ENCODE measurements at places on chromosomes 12 and 14.

GRCh38 chr12:65420941-65421340 is 142.5 kb downstream of the MSRB3 start:
- no peak for DNase-seq

- DNase-seq = no peak
Measured at GRCh38 chr12:16475521-16475920, 128.1 kb downstream of the MGST1 start.

DNA sequence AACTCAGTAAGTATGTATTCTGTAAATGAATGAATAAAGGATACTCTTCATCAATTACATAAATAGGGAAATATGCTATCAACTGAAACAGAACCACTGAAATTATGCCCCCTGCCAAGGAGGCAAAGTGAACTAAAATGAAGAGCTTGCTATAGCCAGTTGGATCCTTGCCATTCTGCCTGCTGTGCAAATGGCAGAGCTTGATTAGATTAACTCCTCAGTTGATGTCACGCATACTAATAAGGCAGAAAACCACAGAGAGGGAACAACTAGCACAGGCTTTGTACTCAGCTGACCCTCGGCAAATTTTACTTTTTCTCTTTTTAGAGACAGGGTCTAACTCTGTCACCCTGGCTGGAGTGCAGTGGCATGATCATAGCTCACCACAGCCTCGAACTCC is 36.7 kb upstream of the FERMT2 start:
- no peak for DNase-seq

DNA sequence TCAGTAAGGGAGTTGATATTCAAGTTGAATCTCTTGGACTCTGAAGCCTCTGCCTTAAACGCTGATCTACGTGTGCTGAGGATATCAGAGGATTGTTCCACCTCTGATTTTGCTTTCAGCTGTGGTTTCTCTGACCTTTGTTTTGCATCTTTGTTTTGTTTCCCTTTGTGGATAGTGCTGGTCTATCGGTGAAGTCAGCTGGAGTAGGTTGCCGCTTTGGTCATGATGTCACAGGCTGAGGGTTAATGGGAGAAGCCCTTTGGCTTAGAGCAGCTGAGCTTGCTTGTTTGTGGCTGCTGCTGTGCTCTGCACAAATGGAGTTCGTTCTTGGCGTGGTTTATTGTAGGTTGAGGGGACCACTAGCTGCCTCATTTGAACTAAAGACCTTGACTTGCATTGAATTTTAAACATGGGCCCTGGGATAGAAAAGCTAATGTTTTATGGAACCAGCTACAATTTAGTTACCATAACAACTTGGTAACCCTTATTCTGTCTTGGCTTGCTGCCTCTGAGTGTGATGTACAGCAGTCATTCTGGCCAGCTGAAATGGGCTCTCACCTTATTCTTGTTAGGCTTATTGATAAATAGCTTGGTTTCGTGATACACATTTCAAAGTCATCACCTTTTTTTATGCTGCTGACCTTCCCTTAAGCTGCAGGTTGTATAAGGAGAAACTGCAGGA is 284.5 kb upstream of the E2F7 start:
- no peak for DNase-seq

DNA sequence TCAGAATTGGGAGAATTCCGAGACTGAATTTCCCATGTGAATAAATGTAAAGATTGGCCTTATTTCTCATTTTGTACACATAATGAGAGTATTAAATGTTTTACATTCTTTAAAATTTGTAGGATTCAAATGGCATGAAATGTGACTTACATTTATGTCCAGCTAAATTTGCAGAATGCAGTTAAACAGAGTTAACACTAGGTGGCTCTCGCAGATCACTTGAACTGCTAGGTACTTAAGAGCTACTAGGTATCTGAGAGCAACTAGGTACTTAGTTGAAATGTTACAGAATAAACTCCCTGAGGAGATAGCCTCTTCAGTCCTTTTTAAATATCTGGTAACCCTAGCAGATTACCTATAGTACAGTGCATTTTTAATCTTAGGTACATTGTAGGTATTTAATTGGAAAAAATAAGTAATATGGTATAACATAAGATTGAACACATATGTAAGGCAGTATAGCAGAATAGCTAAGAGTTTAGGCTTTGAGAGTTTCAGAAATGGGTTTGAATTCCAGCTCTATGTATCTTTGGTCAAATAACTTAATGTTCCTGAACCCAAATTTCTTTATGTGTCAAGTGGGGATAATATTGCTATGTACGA is 73.8 kb downstream of the KIAA0586 start:
- DNase-seq = peak; percentile 56

DNA sequence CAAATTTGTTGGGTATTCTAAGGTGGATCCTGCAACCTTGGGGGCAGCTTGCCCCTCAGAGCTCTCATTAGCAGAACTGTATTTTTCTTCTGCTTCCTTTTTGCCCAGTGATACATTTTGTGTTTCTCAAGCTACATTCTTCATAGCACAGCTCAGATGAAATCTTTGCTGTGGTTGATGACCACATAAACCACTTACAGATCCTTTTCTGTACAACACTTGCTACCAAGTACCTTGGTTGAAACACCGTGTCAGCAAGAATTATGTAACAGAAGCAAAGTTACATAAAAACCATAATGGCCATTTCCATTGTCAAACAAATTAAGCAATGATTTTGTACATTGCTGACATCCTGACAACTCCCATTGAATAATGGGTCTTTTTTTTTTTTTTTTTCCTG is 9.7 kb upstream of the PLBD1 start:
- no peak for DNase-seq

GRCh38 chr14:72480464-72481243 is 413.2 kb downstream of the DPF3 start:
- DNase-seq = no peak

GRCh38 chr14:104581521-104581920 is 2.0 kb downstream of the C14orf180 start:
- DNase-seq = no peak

GRCh38 chr12:18723752-18724151 is 14.1 kb downstream of the PLCZ1 start:
- DNase-seq = peak; percentile 81

DNA sequence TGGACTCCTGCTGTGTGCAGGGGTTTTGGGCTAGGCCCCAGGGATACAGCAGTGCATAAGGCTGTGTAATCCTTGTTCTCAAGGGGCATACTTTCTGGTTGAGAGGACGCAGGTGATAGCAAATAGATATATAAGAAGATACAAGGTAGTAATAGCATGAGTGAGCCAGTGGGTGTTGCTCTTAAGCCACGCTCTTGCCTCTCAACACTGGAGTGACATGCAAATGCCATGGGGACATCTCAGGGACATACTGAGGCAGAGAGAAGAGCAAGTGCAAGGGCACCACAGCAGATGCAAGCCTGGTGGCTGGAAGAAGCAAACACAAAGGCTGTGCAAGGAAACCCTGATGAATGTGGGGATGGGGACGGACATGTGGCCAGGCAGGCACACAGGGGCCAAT is 223.3 kb downstream of the CHST11 start:
- no peak for DNase-seq

- DNase-seq = no peak
Measured at GRCh38 chr14:54674046-54674741, 107.3 kb downstream of the SAMD4A start.

GRCh38 chr14:52391881-52392615 is 77.9 kb downstream of the PTGER2 start:
- peak; percentile 55 for DNase-seq

DNA sequence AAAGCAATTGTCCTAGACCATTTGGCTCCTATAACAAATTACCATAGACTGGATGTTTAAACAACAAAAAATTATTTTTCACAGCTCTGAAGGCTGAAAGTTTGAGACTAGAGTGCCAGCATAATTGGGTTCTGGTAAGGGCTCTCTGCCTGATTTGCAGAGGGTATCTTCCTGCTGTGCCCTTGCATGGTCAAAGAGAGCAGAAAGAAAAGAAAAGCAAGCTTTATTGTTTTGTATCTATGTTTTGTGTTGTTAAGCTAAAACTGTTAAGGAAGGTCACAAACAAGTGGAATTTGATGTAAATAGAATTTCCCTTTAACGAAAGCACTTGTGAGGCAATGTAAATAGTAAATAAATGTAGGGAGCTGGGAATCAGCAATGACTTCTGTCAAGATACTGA is 1031.0 kb upstream of the ATXN7L3B start:
- no peak for DNase-seq

GRCh38 chr14:89524412-89524811 is 107.4 kb upstream of the FOXN3 start:
- DNase-seq = no peak

DNA sequence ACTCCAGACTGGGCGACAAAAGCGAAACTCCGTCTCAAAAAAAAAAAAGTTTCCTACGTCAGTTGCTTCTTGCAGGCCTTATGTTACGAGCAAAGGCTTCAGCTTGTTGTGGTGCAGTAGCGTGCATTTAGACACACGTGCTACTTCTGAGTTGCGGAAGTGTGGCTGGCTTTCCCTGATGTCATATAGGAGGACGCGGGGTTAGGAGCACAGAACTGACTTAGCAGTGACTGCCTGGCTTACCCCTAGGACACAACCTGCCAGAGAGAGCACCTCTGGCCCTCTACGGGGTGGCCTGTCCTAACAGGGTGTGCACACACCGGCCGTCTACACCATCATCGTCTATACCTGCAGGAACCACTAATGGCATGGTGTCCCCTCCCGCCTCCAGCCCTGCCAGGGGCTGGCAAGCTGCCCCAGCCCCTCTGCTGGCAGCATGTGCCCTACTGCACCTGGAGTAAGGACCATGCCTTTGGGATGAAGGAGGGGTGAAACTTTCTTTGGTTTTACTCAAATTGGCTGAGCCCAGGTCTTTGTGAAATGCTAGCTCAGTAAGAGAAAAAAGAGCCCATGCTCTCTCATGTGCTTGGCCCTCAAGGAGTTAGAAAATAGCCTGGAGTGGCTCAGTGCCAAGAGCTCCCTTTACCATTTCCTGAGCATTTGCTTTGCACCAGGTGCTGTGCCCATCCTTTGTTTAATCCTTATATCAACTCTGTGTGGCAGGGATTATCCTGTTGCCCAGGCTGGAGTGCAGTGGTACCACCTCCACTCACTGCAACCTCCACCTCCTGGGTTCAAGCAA is 1.7 kb upstream of the GPR68 start:
- no peak for DNase-seq

- no peak for DNase-seq
Measured at GRCh38 chr12:13090054-13090453, 13.4 kb downstream of the GSG1 start.

GRCh38 chr12:48118284-48118871 is 786 bp upstream of the PFKM start:
- no peak for DNase-seq

DNA sequence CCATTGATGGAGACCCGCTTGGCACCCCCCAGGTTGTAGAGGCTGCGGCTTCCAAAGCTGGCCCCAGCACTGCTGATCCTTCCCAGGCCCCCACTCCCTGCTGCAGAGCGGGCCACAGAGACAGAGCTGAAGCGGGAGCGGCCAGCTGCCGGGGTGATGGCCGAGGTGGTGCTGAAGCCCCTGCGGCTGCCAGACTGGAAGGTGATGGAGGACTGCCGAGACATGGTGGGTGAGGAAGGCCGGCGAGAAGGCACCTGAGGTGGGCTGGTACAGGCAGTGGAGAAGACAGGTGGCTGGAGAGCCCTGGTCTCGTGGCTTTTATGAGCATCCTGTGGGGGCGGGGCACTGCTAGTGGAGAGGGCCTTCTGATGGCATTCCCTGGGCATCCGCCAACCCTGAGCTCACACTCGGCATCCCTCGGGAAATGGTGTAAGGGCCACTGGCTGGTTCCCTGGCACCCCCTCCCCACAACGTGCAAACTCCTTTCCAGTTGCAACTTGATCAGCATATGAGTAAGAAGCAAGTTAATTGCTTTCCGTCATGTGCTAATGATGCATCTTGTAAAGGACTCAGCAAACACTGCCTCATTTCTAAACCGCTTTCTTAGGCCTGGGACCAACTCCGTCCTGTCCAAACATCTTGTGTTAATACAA is at the start of gene KRT75:
TSS of gene KRT75 (minus strand) at position 291 of the 653 bp plus-strand sequence. CDS start at position 224, 67 bp downstream.
- no peak for DNase-seq

GRCh38 chr12:108832208-108832607 is 25.2 kb downstream of the SSH1 start:
- no peak for DNase-seq

DNA sequence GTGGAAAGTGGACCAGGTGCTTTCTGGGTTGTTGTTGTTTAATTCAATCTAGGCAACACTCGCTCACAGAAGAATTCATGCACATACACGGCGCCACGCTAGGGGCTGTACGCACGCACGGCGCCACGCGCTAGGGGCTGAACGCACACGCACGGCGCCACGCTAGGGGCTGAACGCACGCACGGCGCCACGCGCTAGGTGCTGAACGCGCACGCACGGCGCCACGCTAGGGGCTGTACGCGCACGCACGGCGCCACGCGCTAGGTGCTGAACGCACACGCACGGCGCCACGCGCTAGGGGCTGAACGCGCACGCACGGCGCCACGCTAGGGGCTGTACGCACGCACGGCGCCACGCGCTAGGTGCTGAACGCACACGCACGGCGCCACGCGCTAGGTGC is 54.3 kb downstream of the NINJ2 start:
- no peak for DNase-seq

DNA sequence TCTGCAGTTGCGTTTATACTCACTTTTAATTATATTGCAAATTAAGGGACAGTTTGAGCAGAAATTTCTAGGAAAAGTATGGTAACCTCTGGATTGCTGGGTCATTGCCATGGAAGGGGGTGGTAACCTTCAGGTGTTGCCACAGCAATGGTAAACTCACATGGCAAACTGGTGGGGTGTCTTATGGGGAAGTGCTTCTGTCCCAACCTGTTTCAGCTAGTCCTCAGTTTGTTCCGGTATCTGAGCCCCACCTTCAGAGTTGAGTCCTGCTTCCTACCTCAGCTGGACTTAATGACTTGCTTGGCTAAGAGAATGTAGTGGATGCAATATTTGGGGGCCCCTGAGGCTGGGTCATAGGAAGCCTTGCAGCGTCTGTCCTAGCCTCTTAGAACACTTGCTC is 7.3 kb upstream of the CLMN start:
- no peak for DNase-seq

DNA sequence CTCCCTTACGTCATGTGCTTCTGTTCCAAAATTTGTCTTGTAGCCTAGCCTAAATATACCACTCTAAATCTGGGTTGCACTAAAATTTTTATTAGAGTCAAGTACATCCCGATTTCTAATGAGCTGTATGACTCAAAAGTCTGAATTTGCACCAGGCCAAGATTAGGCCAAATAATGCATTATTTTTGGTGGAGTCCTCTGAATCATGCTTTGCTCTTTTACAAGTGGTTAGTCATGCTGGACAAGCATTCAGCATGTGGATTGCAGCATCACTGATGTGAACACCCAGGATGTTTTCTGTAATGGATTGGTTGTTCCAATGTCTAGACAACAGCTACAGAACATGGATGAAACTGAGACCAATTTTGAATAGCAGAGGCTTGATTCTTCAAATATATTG is 23.7 kb downstream of the HEBP1 start:
- peak; percentile 87 for DNase-seq

GRCh38 chr12:52655251-52655650 is 3.2 kb upstream of the KRT2 start:
- no peak for DNase-seq

DNA sequence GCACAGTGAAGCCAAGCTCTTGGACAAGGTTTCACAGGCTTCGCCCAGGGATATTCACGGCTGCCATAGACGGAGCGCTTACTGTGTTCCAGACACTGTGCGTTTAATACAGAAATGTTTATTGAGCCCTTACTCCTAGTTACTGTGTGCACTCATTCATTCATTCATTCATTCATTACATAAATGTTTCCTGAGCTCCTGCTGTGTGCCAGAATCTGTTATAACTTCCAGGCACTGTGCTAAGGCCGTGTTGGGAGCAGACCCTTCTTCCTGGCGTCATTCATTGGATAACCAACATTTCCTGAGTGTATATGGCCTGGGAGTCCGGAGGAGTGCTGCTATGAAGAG is 760 bp upstream of the MED13L start:
- no peak for DNase-seq
